SJSA1 (cell line): ENCODE measurements at places on chromosomes 7 and 10.
A peak's percentile ranks its signal among the peaks of the same experiment; 100 is the strongest.

DNA sequence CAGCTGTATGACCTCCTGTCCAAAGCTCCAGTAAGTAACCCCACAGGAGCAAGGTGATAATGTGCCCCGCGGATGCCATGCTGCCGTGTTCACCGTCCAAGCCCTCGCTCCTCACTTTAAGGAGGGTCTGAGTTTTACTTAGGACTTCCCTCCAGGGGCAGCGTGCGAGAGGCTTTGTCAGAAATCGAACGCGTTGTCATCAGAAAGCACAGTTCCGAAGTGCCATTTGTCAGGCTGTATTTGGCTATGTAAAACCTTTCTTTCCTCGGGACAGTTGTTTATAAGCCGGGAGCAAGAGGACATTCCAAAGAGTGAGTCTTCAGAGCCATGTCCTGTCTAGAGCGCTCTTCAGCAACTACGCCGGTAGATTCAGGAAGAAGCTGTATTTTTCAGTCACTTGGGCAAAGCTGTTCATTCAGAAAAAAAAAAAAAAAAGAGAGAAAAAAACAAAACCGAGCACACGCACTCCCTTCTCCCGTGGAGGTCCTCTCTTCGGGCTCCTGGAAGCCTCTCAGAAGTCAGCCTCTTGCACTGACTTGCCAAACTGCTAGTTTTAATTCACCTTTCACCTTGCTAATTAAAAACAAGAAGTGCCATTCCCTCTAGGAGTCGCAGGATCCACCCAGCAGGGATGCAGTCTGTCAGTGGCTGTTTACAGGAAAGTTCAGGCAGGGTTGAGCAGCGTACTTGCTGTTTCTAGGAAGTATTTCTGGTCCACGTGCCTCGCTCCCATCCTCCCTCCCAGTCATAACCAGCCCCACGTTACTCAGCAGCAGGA, at the start of gene SEMA3E:
Gene SEMA3E, minus strand, starts transcription at position 676 of the 778 bp plus-strand sequence.
- DNase-seq: no peak

GRCh38 chr7:65225422-65226006, 148.1 kb upstream of the ZNF92 start:
- DNase-seq: no peak

GRCh38 chr7:108057951-108058481, 55.1 kb upstream of the LAMB1 start:
- DNase-seq: no peak

- DNase-seq: no peak
Measured at GRCh38 chr10:75954486-75954885, 523.1 kb downstream of the LRMDA start.

DNA sequence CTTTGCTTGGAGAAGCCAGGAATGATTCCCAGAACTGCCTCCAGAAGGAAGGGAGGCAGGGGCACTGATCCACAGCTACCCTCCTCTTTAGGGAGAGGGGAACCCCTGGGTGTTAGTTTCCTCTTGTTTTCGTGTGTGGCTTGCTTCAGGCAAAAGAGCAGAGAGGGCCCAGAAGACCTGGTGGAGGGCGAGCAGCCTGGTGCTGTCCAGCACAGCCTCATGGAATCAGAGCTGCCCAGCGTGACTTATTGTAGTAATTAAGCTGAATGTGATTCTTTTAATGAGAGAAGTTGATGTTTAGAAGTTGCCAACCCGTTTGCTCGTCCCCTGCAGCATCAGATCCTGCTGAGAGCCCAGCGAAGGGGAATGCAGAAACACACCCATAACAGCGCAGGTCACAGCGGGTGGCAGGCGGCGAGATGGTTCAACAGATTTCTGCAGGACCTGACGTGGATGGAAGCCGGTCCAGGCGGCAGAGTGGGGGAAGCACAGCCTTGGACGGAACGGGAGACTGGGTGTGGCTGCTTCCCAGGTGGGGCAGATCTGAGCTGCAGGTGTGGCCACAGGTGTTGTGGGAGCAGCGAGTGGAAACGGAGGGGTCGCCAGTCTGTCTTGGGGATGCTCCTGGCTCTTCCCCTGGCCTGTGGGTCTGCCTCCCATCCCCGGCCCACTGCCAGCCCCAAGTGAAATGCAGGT, 53.7 kb upstream of the SHH start:
- no peak for DNase-seq

DNA sequence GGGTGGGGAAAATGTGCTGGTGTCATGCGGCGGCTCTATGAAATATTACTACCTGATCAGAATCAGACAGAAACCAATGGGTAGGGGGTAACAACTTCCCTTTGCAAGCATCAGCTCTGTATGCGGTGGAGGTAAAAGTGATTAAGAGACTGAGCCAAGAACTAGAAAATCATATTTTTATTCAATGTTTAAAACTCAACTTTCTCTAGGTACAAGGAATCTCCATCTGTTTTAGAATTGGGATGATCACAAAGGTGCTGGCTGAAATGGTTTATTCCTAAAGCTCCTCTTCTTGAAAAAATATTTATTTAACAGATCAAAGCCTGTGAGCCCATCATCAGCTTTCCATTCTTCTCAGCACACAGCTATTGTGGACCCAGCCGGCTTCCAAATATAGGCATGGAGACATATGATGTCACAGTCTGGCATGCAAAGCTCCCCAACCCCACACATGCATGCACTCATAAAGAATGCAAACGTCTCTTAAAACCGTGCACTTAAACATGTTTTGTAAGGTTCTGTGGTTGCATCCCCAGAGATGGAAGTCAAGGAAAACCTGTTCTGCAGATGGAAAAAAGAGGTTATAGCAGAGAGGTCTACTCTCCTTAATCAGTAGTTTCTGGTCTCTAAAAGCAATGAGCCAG, 126.0 kb downstream of the SKIDA1 start:
- peak; percentile 81 for DNase-seq

GRCh38 chr10:11448190-11448544, 163.3 kb downstream of the USP6NL start:
- DNase-seq: no peak

DNA sequence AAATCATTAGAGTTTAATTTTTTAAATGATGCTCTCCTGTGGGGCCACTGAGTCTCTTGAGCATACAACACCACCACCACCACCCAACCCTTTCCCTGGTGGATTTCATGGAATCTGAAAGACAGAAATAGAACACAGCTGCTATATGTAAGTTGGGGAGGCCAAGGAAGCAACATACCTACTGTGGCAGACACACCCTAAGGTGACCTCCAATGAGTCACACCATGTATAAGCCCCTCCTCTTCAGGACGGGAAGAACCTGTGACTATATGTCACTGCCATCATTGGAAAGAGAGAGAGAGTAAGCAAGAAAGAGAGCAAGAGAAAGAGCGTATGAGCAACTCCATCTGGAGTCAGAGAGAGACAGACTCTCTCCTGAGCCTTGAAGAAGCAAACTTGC, 172.4 kb upstream of the NFE2L3 start:
- DNase-seq: no peak

GRCh38 chr7:15012135-15012534, 109.6 kb upstream of the DGKB start:
- DNase-seq: no peak

- DNase-seq: no peak
Measured at GRCh38 chr10:14686356-14686755, 88.3 kb downstream of the FAM107B start.

DNA sequence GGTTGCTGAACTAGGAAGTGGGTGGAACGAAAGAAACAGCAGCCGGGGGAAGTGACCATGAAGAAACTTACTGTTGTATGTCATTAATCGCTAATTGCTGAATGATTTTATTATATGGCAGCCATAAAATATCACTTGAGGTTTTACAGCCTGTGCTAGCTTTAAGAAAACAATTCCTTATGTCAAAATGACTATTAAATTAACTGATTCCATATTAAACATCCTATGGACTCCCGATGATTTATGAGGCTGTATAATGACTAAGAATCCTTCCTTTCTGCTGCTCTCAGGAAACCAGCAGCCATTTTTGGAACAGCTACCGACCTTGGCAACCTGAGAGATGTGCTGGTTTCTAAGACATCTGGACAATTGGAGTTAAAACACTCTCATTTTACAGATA, 421.9 kb downstream of the SORCS3 start:
- no peak for DNase-seq

DNA sequence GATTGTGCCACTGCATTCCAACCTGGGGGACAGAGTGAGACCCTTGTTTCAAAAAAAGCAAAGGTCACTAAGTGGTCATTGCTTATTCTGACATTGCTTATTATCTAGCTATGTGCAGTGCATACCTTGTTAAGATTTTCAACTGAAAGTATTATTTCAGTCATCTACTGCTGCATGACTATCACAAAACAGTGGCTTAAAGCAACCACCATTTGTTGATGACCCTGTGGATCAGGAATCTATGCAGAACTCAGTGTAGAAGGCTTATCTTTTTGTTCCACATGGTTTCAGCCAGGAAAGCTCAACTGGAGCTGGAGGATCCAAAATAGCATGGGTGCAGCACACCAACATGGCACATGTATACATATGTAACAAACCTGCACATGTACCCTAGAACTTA, 23.1 kb downstream of the THNSL1 start:
- no peak for DNase-seq

DNA sequence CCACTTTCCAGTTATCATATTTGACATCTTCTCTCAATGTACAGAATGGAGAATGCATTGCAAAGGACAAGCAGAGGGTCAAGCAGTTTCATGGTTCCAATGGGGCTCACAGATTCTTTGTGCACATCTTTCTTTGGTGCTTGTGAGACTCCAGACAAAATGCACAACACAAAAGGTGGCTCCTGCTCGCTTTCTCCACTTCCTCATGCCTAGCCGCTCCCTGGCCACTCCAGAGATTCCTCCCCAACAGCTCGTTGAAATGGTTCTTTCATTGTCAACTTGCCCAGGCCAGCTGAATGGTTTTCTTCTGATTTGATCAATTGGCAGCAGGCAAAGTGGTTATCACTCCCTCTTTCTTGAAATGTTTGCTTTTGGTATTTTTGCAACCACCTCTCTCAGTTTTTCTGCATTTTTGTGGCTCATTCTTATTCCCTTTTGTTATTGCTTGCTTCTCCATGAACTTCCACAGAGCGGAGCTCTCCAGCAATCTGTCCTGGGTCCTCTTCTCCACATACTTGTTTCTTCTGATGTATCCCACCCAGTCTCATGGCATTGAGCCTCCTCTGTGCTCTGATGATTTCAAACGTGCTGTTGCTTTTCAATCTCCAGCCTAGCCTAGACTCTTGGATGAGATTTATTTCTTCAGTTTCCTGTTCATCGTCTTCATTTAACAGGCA, 507.8 kb upstream of the MKI67 start:
- DNase-seq: no peak

DNA sequence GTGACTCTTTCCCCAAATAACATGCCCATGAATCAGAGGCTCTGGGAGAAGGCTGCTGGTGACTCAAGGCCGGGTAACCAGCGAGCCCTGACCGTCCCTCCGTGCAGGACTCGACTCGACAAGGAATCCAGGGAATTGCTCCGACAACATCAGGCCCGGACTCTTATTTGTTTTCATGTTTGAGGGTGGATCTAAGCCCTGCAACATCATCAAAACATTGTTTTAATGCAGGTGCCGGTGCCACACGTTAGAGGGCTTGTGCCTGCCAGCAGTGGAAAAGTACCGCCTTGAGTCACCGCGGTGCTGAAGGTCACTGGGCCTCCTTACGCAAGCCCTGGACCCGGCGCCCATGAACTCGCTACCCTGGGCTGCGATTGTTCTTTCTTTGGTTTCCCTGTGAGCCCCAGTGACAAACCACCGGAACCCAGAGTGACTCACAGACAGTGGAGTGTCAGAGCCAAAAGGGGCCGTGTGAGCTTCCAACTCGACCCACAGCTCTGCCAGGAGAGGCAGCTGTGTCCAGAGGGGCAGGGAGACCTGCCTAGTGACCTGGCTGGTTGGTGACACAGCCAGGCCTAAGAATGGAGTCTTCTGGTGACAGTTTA, 139.4 kb upstream of the SHH start:
- peak; percentile 91 for DNase-seq

GRCh38 chr10:53441843-53442242, 669.3 kb upstream of the MBL2 start:
- no peak for DNase-seq

DNA sequence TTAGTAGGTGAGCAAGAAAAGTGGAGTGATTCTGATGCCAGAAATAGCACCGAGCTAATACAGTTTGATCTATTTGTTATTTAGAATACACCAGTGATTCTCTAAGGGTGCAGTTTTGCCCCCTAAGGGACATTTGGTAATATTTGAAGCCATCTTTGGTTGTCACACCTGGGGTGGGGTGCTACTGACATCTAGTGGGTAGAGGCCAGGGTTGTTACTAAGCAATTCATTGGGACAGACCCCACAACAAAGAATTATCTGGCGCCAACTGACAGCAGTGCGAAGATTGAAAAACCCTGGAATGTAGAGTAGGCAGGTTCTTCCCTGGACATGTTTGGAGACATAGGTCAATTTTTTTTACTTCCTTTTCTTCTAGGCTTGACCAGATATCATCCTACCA, 14.6 kb downstream of the PALS2 start:
- no peak for DNase-seq

GRCh38 chr7:115249080-115249479, 327.2 kb downstream of the MDFIC start:
- peak; percentile 53 for DNase-seq

GRCh38 chr7:155007947-155008346, 5.0 kb upstream of the PAXIP1 start:
- DNase-seq: no peak

DNA sequence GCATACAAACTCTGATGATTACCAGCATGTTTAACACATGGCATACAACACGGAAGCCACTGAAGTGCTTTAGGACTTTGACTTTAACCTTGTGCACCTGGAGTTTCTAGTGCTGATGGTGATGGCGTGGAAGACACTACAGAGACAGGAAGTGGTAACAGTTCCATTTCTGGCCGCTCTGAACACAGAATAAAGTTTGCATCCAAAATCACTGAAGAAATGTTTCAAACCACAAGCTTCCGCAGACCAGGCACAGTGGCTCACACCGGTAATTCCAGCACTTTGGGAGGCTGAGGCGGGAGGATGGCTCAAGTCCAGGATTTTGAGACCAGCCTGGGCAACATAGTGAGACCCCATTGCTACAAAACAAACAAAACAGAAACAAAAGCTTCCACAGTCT, 40.3 kb upstream of the TNPO3 start:
- DNase-seq: no peak

DNA sequence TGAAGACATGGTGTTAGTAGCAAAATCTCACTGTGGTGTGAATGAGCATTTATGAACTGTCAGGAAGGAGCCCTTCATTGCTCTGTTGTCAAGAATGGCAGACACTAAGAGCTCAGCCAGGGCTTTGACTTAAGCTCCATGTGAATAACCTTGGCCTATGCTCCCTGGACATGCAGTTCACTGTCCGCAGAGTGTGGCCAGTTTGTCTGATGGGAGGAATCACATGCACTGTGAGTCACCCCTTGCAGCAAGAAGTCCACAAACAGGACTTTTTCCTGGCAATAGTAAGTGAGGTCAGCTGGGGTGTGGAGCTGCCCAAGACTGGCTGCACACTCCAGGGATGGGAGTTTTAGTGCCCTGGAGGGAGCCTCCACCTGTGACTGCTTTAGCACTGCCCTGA, 49.5 kb downstream of the ZNF37A start:
- DNase-seq: no peak

- no peak for DNase-seq
Measured at GRCh38 chr7:341841-342638, 52.1 kb downstream of the FOXL3 start.

- DNase-seq: no peak
Measured at GRCh38 chr7:27905951-27906350, 166.0 kb downstream of the TAX1BP1 start.

GRCh38 chr10:87058171-87058570, 36.5 kb downstream of the GLUD1 start:
- no peak for DNase-seq

GRCh38 chr7:86966916-86967315, 92.5 kb downstream of the ELAPOR2 start:
- DNase-seq: no peak

GRCh38 chr10:95391581-95392216, 100.9 kb upstream of the PDLIM1 start:
- DNase-seq: no peak

GRCh38 chr7:116553168-116553964, 28.5 kb downstream of the CAV1 start:
- no peak for DNase-seq
